ENCODE measurements at places on chromosomes 5 and 9.

DNA sequence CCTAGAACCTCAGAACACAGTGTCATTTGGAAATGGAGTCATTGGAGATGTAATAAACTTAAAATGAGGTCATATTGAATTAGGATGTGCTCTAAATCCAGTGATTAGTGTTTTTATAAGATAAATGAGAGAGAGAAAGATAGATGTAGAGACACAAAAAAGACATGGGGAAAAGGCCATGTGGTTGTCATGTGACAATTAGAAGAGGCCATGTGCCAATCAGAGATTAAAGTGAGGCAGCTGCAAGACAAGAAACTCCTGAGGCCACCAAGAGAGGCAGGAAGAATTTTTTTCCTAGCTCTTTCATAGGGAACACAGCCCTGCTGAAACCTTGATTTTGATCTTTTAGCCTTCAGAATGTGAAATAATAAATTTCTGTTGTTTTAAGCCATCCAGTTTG, 1307.2 kb downstream of the PTPRD start:
- no peak for DNase-seq

GRCh38 chr5:88745093-88745696, 137.8 kb downstream of the MEF2C start:
- DNase-seq = no peak

DNA sequence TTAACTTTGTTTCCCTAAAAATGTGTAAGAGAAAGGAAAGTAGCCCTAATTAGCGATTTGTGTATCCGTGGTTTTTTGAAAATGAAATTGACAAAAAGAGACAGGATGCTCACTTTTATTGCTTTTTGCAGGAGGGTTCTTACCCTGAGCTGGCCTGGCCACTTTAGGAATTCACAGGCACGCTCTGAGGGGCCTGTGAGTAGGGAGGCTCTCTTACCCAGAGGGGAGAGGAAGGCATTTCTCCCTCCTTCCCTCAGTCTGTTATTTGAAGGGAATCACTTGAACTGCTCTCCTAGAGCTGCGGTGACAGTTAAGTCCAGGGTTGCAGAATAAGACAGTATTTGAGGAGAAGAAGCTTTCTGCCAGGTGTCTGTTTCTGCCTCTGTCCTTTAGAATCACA, 16.7 kb downstream of the PIK3R1 start:
- DNase-seq = no peak

DNA sequence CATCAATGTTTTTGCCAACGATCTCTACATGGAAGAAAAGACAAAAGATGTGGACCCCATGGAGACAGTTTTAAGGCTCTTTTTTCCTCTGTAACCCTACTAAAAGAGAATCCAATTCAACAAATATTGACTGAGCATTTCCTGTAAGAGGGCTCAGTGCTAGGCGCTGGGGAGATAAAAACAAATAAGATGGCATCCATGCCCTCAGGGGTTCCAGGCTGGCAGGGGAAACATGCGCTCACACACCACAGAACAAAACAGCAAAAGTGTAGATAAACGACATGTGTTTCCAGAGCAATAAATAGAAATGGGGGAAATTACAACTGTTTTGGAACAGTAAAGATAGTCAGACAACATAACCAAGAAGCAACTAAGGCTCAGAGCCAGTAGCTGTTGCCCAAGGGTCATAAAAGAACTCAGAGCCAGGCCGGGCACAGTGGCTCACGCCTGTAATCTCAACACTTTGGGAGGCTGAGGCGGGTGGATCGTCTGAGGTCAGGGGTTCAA, 25.2 kb downstream of the ZNF608 start:
- no peak for DNase-seq

GRCh38 chr9:137298401-137299202, 3.5 kb downstream of the NRARP start:
- no peak for DNase-seq
